ENCODE measurements at places on chromosomes 5 and 9.

- no peak for DNase-seq
These were observed 20.4 kb downstream of the NACC2 start for GRCh38 chr9:136074706-136075105.

- no peak for DNase-seq
These were observed 78.2 kb downstream of the RAI14 start for GRCh38 chr5:34734326-34734725.

- DNase-seq, result peak; percentile 68
These were observed at the start of gene PRRC1 for GRCh38 chr5:127517480-127518318. TSS of gene PRRC1 (plus strand) at chr5:127517640. CDS start at chr5:127523480, 5,840 bp downstream.

GRCh38 chr5:15326471-15326870 is 173.5 kb upstream of the FBXL7 start:
- no peak for DNase-seq

- DNase-seq, result no peak
These were observed 100.8 kb downstream of the DMXL1 start for GRCh38 chr5:119171686-119172085.

DNA sequence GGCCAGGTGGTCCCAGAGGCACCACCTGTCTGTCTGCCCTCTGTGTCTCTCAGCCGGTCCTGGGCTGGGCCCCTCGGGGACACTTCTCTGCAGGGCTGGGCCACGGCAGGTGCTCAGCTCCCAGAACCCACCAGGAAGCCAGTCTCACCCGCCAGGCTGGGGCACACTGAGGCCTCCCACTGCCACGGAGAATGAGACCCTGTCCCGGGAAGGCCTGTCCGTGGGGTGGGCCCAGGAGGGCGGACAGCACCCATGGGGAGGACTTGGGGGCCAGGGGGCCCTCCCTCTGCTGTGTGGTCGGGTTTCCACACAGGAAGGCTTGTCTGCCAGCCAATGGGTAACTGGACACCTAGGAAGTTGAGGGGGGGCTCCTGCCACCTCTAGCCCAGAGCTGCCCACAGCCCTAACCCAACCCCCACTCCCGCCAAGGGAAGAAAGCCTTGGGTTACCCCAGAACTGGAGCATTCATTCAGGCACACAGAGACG is 4.1 kb upstream of the TUBB4B start:
- DNase-seq, result no peak

GRCh38 chr5:150400316-150401075 is 12.2 kb downstream of the CD74 start:
- DNase-seq, result no peak

DNA sequence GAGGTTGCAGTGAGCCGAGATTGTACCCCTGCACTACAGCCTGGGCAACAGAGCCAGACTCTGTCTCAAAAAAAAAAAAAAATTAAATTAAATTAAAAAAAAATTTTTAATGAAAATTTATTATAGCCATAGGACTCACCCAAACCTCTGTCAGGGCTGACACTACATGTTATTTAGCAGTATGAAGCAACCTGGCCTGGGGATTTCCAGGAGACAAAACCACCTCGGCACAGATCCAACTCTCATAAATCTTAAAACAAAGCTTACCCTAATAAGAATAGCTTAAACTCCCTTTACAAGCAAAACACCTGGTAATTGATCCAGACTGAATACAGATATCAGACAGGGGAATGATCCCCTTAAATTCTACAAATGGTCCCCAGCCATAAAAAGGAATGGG is 38.4 kb downstream of the PPP1R2B start:
- DNase-seq, result no peak

- no peak for DNase-seq
These were observed 112.5 kb downstream of the CRB2 start for GRCh38 chr9:123468541-123468940.

DNA sequence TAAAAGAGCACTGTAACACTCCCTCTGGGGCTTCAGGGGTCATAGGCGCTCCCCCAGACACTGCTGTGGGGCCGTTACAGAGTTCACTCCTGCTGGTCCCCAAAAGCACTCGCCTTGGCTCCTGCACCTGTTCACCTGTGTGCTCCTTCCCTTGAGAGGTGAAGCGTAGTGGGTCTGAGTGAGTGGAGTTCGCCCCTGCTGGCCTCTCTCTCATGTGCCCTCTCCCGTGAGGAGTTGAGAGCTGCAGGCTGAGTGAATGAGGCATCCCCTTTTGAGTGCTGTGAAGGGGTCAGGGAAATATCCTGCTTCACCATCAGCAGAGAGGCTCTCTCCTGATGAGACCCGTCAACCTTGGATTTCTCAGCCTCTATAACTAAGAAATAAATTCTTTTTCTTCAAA is 134.6 kb upstream of the TUT7 start:
- DNase-seq, result no peak

- no peak for DNase-seq
These were observed 13.8 kb downstream of the RGMB start for GRCh38 chr5:98787131-98787719.

GRCh38 chr5:41093803-41094202 is 22.7 kb upstream of the MROH2B start:
- no peak for DNase-seq

- no peak for DNase-seq
These were observed 110.1 kb downstream of the SLIT3 start for GRCh38 chr5:169190849-169191248.

GRCh38 chr9:85995599-85995998 is 54.7 kb downstream of the NAA35 start:
- DNase-seq, result no peak

DNA sequence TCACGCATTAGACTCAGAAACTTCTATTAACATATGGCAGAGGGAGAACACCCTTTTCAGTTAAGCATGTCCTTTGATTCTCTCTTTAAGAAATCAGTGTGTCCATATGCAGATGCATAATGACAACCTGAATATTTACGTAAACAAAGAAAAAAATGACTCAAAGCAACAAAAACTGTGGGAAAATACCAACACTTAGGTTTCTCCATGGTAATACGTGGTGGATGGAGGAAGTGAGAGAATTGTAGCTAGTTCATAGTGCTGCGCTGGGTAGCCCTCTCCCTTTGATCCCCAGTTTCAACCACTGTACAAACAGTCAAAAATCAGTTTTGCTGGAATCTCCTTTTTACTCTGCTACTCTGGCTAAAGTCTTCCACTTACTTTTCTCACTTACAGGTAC is 2.0 kb upstream of the MAP3K1 start:
- no peak for DNase-seq

DNA sequence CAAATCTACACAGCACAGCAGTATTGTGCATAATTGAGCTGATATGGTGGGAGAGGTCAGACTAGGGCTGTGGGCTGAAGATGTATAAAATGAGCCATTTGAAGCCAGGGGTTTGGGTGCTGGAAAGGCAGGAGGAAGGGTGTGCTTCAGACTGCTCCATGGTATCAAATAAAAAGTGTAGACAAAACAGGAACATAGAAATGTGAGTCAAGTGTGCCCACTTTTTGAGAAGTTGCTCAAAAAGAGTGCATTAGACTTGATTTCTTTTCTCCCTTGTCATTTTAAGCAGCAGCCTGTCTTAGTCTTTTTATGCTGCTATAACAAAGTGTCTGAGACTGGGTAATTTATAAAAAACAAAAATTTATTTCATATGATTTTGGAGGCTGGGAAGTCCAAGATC is 55.8 kb upstream of the ZFAND5 start:
- DNase-seq, result no peak

DNA sequence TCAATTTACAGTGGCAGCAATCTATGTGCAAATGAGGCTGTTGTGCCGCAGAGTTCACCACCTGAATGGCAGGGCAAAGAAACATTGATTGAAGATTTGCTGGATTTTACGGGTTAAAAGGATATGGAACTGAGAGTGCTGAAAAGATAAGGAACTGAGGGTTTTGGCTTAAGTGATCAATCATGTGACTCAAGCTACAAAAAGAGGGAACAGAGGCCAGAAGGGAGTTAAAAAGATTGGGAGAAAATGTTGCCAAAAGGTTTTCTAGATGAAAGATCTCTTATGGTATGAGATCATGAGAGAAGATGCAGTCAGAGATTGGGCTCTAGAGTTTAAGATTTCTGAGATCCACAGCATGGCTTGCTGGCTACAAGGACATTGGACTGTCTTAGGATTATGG is 7.9 kb upstream of the RIMOC1 start:
- DNase-seq, result no peak

DNA sequence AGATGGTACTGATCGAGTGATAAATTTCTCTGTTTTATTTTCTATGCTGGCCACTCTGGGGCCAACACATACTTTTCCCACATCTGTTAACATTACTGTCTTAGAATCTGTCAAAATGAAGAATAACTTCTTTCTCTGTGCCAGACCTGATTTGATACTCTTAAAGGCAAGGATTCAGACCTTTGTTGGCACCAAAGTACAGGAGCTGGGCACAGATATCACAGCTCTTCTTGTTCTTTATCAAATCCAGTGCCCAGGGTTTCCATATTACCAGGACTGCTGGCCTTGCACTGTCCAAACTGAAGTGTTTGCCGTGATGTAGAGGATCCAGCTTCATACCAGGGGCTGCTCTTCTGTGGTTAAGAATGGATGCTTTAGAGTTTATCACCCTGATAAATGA is 20.9 kb downstream of the ZNF474 start:
- no peak for DNase-seq

- no peak for DNase-seq
These were observed 563.2 kb downstream of the NR2F1-AS1 start for GRCh38 chr5:93017849-93018248.

GRCh38 chr5:28164568-28164967 is 1126.2 kb upstream of the CDH9 start:
- no peak for DNase-seq

GRCh38 chr5:102715082-102715807 is 39.9 kb upstream of the PAM start:
- DNase-seq, result no peak

GRCh38 chr5:169971780-169972179 is 8.5 kb downstream of the INSYN2B start:
- DNase-seq, result no peak

DNA sequence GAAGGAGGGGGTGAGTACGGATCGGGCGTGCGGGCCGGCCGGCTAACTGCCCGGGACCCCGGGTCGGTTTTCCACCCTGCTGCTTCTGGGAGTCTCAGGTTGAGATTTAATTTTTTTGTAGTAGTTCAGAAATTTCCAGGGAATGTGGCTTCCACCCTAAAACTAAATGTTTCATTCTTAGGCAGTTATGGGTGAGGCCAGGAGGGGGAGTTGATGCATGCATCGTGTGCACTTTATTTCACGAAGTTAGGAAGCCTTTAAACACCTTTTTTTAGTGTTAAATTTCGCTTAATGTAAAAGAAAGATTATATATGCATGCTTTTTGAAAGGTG is 905 bp downstream of the CDK9 start:
- no peak for DNase-seq
